HT1080 (cell line): ENCODE measurements at places on chromosomes 3 and 15. TPM values are rescaled to one million over a fixed set of nuclear protein-coding genes. Genes with fewer than 3 reads are reported as not detected.

GRCh38 chr3:77191014-77191413 is 151.1 kb downstream of the ROBO2 start:
- DNase-seq = no peak

DNA sequence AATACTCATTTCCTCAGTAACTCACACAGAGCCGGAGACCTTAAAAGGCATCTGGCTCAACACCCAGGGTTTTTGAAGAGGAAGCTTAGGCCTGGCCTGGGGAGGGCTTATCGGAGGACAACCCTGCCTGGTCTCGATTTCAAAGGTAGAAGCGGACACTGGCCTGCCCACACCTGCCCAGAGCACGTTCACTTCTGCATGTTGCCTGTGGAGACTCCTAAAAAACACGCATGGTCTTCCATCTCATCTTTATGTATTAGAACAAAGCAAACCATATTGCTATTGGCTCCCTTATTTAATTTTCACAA is 55.5 kb upstream of the FURIN start:
- DNase-seq = no peak

DNA sequence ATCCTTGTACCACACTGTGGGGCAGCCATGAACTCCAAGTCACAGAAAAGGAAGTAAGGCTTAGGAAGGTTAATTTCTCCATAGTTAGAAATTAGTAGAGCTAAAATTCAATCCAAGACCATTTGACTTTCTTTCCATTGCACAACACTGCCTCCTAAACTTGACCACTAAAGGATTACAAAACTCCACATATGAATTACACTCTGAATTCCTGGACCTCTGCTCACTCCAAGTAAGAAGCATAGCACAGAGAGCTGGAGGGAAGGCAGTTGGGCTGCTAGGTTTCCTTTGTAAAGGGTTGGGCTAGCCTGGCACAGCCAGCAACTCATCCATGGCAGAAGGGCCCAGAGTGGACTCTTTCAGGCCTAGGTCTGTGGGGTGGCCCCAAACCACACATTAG is 134.4 kb downstream of the MYLK start:
- peak; percentile 74 for DNase-seq

DNA sequence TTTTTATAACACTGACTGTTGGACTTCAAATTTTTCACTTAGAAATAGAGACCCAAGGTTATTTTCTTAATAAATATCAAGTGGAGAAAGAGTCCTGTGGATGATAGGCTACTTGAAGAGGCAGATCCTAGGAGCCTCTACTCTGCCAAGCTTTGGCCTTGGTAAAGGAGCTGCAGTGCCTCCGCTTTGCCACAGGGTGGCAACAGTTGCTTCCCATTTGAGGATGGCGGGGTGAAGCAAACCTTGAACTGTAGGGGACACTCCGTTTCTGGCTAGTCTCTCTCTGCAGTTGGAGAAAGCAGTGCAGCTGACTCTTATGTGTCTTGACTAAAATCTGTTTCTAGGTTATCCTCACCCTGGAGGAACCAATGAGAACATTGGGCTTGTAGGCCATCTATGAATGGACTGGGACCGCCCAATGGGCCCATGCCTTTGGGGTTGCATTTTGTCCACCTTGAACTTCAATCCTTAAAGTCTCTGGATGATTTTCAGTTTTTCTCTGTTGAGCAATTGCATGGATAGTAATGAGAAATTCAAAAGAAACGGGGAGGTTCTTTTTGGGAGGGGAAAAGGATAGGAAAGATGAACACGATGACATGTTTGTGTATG is 9.8 kb downstream of the SCG5 start:
- peak; percentile 63 for DNase-seq

DNA sequence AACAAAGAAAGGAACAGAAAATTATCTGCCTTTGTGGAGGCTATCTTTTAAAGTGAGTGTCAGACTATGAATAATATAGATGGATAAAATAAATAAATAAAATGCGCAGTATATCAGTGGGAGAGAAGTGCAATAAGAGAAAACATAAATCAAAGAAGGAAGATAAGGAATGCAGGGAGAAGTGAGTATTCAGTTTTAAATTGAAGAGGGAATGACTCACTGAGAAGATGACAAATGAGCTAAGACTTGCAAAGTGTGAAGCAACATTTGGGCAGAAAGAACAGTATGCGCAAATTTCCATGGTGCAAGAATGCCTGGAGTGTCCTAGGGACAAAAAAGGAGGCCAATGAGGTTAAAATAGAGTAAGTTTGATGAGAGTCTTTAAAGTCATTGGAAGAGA is 1300.1 kb upstream of the ALCAM start:
- peak; percentile 53 for DNase-seq

DNA sequence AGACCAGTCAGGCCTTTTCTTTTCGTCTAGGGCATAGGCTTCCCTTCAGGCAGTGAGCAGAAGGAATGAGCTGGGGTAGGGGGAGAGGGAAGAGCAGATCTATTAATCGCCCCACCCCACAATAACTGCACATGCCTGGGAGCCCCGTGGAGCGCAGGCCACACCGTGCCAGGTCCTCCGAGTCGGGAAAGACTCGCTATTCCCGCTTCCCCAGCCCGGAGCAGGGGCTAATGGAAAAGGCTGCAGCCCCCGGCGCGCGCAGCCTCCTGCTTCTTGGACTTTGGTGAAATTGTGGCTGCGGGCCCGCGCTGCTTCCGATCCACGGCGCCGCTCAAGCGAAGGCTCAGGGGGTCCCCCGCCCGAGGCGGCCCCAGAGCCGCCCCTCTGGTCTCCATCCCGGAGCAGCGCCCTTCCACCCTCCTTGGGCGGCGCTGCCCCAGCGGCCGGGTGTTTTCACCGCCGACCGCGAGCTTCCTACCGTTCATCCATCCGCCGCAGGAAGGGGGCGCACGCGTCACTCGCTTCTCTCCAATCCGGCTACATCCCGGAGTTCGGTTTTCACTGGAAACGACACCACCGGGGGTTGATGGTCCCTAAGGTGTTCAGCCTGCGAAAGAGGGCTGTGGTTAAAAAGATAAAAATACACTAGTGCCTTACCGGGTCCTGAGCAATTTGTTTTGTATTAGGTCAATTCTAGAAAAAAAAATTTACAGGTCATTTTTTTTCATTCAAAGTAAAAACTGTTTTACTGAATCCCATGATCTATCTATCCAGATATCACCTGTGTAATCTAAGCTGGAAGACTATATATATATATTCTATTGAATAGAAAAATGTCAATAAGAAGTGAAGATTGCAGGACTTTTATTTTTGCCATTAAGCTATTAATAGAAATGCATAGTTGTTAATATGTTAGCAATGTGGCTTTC is 4.4 kb upstream of the SYNM start:
- DNase-seq = peak; percentile 70

DNA sequence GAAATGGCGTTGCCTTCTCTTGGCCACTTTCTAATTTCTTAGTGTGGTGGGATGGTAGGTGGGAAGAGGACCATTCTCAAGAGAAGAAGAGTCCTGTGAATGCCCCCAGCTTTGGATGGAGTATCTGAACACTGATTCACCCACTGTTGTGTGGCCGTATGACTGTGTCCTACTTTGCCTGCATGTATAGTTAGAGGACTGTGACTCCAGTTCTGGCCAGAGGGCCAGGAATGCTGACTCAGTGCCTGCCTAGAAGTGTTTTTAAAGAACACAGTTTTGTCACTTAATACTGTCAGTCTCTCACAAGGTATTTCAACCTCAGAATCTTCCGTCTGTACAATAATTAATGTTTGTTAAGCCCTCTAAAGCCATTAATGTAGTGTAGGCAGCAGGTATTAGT is 2.1 kb downstream of the SEC61A1 start:
- DNase-seq = peak; percentile 57

DNA sequence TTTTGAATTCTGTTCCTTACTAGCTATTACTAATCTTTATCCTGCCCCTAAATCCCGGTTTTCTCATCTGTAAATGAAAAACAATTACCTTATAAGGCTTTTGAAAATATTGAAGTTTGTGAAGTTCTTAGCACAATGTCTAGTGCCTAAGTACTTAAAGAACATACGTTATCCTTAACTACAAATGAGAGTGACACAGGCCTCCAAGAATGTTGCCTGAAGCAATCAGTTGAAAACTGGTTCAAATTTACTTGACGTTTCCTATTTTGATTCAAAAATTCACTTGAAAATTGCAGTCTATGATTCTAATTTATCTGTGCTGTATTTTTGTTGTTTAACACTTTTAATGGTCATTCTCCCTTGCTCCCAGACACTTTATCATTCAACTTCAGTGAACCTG is 3.2 kb downstream of the SENP7 start:
- no peak for DNase-seq

GRCh38 chr3:127970966-127971592 is 56.0 kb downstream of the KBTBD12 start:
- DNase-seq = peak; percentile 71

- DNase-seq = no peak
These were observed 3.8 kb downstream of the TSPAN3 start for GRCh38 chr15:77066971-77067690.

- no peak for DNase-seq
These were observed 2.8 kb downstream of the LSAMP start for GRCh38 chr3:116442331-116443021.

GRCh38 chr3:47004369-47005211 is 25.1 kb downstream of the NBEAL2 start:
- no peak for DNase-seq

GRCh38 chr15:68528626-68529290 is 50.0 kb upstream of the CORO2B start:
- peak; percentile 73 for DNase-seq

GRCh38 chr15:64749167-64749566 is 26.2 kb downstream of the RBPMS2 start:
- DNase-seq = peak; percentile 54

DNA sequence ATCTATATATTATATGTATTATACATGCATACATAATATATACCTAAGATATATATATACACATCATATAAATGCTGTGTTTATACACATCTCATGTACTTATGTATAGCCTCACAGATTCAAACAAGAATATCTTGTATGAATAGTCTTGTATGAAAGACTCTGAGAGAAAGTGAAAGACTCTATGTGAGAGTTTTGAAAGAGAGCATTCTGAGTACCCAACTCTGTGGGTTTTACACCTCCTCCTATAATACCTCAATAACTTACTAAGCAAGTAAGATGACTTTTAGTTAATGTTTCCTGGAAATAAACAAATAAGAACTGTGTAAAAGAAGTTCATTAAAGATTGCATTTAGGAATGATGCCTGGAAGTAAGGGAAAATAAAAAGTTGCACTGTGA is 108.1 kb upstream of the GMNC start:
- DNase-seq = no peak

DNA sequence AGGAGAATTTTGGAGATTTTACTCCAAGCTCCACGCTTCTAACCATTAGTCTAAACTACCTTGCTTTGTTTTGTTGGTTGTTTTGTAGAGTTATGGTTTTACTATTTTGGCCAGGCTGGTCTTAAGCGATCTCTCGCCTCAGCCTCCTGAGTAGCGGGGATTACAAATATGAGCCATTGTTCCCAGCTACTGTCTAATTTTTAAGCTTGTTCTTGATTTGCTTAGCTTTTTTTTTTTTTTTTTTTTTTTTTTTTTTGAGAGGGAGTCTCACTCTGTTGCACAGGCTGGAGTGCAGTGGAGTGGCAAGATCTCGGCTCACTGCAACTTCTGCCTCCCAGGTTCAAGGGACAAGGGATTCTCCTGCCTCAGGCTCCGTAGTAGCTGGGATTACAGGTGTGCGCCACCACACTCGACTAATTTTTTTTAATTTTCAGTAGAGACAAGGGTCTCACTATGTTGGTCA is 28.5 kb downstream of the EFCAB12 start:
- peak; percentile 83 for DNase-seq

GRCh38 chr3:122488262-122488973 is 26.3 kb downstream of the KPNA1 start:
- DNase-seq = no peak

GRCh38 chr3:50395070-50395860 is 35.9 kb upstream of the TMEM115 start:
- DNase-seq = no peak

DNA sequence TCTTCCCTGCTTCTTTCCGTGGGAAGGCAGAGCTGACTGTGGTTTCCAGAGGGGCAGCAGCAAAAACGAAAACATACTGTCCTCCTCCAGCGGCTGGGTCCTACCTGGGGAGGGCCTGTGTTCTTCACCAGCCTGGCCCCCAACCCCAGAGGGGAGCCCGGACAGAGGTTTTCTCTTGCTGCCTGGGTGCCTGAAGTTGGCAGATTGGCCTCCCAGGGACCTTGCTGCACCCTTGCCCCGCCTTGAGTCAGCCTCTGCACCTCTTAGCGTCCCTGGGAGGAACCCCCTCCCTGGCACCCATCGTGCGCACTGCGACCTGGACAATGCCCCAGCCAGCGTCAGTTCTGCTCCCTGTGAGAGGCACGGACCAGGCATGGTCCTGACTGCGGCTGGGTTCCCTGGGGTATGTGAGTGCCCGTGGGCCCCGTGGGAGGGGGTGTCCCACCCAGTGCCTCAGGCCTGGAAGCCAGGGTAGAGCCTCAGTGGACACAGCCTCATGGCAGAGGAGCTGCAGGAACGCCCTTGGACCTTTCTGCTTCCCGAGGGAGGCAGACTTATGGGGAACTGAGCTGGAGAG is 56.8 kb upstream of the PRR23E start:
- DNase-seq = no peak

DNA sequence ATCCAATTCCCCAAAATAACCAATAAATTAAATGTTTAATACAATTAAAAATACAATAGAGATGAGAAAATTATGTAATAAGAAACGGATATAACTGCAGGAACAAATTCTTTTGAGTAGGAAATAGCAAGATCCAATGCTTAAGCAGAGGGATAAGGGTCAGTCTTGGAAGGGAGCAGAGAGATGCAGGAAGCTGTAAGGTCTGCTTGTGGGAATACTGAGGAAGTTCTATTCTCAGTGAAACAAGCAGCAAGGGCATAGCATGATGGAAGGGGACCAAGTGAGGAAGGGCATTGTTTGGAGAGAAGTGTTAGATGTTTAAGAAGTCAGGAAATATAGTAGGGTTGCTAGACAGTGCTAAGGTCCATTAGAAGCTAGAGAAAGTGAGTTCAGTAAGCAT is 409.0 kb downstream of the TBC1D5 start:
- DNase-seq = no peak

DNA sequence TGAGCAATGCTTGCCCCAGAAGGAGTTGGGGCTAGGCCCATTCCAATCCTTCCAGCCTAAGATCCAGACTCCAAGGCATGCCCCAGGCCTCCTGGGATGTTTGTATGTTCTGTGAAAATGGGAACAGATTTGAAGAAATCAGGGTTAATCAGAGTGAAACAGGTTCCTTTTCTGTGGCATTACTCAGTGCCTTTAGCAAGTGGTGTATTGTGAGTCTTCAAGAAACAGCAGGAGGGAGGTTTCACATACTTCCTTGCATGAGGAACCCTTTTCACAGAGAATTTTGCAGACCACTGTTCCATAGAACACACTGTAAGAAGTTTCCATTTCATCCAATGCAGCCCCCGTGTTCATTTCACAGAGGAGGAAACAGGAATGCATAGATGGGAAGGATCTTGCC is 8.4 kb upstream of the CDC25A start:
- no peak for DNase-seq

- no peak for DNase-seq
These were observed 289.2 kb upstream of the LYSMD4 start for GRCh38 chr15:100022391-100022790.

OR4M2 gene
- total RNA-seq = not detected in 2 replicates

GOLGA8M gene
- total RNA-seq = not detected in 2 replicates

DNASE1L3 gene
- total RNA-seq = not detected in 2 replicates

KNG1 gene
- total RNA-seq = not detected in 2 replicates

CCDC191 gene
- 0.11 and 0.47 TPM in 2 replicates for total RNA-seq

SPG21 gene
- total RNA-seq = 39.5 and 52.6 TPM in 2 replicates

IP6K1 gene
- total RNA-seq = 24.7 and 35.4 TPM in 2 replicates

HRG gene
- total RNA-seq = 0.05 TPM in 1 of 2 replicates, not detected in the other

BUB1B gene
- total RNA-seq = 61.1 and 69.5 TPM in 2 replicates

ESYT3 gene
- total RNA-seq = 0.02 and 0.40 TPM in 2 replicates

GOLGA8T gene
- 0.06 and 0.17 TPM in 2 replicates for total RNA-seq

FMN1 gene
- total RNA-seq = 3.4 and 3.8 TPM in 2 replicates

NANOGP8 gene
- not detected in 2 replicates for total RNA-seq
